NCI-H187 treated with DMSO at 0.1 percent for 48 hours (cell line): ENCODE measurements at places on chromosomes 7 and 10.
A peak's percentile ranks its signal among the peaks of the same experiment; 100 is the strongest.

- no peak for DNase-seq
Observed at GRCh38 chr7:158281441-158281840, 306.2 kb downstream of the PTPRN2 start.

- DNase-seq, result no peak
Observed at GRCh38 chr7:85521108-85521694, 334.3 kb upstream of the SEMA3D start.

DNA sequence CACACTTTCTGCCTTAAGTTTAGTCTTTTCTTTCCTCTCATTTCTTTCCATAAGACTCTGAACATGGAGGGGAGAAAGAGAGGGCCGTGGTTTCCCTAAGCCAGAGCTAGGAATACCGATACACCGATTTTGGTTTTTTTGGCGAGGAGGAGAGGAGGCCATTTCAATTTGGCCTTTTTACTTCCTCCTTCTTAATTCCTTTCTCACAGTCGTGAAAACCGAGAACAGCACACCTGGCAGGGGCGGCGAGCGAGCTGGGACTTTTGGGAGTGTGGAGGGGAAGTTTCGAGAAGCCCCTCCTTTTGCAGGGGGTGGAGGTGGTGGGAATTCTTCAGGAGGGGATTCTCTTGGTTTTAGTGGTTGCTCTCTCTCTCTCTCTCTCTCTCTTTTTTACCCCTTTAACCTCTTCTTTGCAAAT lies 6.2 kb downstream of the GATA3 start:
- DNase-seq, result no peak

DNA sequence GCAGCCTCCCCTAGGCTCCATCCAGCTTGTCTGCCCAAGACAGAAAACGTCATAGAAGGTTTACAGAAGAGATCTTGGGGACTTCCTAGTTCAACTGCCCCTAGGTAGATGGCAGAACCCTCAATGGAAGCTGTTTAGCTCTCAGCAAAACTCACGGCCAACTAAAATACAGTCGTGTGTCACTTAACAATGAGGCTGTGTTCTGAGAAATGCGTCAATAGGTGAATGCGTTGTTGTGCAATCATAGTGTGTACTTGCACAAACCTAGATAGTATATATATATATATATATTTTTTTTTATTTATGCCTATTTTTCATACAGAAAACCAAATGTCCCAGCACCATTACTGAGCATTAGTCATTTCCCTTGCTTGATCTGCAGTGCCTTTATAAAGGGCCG lies 100.4 kb upstream of the SH2B2 start:
- DNase-seq, result no peak

DNA sequence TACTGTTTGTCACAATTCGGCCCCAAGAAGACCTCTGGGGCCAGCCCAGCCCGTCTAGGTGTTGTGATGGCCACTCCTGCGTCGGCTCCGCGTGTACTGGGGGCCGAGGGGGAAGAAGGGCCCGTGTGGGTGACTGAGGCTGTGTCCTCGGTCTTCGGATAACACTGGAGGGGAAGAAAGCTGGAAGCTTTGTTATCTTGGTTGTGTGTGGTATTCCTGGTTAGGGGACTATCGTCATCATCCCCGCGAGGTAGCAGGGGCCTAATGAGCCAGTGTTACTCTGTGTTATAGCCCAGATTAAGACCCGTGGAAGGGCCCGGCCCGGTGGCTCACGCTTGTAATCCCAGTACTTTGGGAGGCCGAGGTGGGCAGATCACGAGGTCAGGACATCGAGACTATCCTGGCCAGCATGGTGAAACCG lies 854 bp downstream of the MTG1 start:
- no peak for DNase-seq

- no peak for DNase-seq
Observed at GRCh38 chr10:95896071-95896850, 11.5 kb upstream of the CC2D2B start.

GRCh38 chr10:88657901-88658300 lies 6.3 kb upstream of the LIPF start:
- no peak for DNase-seq

GRCh38 chr7:32511791-32512190 lies 16.5 kb downstream of the AVL9 start:
- no peak for DNase-seq

GRCh38 chr10:21515361-21516241 lies 9.9 kb downstream of the SKIDA1 start:
- no peak for DNase-seq

GRCh38 chr7:144854839-144855424 lies 19.1 kb upstream of the TPK1 start:
- no peak for DNase-seq

GRCh38 chr7:44382459-44383265 lies 57.3 kb upstream of the CAMK2B start:
- no peak for DNase-seq

GRCh38 chr7:35967366-35968139 lies 166.7 kb downstream of the SEPTIN7 start:
- DNase-seq, result no peak

DNA sequence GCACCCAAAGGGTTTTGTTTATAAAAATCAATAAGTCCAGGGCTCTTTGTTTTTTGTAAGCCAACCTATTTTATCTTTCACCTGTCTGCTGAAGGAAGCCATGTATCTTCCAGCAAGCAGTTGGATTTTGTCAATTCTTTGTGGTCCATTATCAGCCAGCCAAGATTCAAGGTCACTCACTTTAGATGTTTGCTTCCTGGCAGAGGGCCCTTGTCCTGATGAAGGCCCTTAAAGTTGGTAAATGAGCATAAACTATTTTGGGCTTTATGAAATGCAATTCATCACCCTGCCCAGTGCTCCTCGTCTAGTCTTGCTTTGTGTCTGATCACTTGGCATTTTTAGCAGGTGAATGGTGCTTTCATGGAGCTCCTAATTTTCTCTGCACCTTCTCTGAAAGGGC lies 1004.2 kb downstream of the GRID1 start:
- peak; percentile 2 for DNase-seq

DNA sequence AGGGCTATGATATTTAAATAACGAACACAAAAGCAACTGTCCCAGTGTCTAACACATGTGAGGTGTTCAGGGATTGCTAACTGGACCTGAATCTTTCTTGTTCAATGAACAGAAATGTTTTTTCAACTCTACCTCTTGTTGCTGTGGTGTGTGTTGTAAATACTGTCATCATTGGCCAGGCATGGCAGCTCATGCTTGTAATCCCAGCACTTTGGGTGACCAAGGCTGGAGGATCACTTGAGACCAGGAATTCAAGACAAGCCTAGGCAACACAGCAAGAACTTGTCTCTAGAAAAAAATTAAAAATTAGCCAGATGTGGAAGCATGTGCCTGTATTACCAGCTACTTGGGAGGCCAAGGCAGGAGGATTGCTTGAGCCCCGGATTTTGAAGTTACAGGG lies 1250.9 kb downstream of the TYW1 start:
- DNase-seq, result no peak

GRCh38 chr10:99998889-99999288 lies 10.9 kb downstream of the DNMBP start:
- no peak for DNase-seq

GRCh38 chr10:62992145-62992721 lies 140.9 kb upstream of the NRBF2 start:
- DNase-seq, result no peak

DNA sequence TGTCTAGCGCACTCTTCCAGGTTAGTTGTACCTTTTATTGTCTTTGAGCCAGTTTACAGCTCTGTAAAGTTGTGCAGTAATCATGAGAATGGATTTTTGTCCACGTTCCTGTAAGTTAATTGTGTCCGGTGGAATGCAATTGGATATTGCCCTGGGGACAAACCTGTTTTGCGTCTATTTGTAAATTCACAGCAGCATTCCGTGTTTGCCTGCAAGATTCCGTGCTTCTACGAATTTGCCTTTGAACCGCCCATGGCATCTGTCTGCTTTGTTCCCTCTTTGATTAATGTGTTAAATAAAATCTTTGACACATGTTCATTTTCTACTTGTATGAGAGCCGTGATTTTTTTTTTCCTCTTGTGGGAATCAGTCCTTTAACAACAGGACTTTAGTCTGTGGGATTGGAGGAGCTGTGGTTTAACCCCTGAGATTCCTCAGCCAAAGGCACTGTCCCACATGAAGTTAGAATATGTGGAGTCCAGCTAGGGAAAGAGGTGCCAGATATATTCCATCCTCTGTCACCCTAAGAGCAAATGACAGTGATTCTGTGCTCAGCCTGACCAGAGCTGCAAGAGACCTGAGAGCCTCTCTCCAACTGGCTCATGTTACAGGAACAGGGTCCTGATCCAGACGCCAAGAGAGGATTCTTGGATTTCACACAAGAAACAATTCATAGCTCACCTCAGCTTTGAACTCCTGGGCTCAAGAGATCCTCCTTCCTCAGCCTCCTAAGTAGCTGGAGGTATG lies 126.3 kb downstream of the COL26A1 start:
- no peak for DNase-seq

- DNase-seq, result no peak
Observed at GRCh38 chr7:1693991-1694524, 24.0 kb downstream of the ELFN1 start.

DNA sequence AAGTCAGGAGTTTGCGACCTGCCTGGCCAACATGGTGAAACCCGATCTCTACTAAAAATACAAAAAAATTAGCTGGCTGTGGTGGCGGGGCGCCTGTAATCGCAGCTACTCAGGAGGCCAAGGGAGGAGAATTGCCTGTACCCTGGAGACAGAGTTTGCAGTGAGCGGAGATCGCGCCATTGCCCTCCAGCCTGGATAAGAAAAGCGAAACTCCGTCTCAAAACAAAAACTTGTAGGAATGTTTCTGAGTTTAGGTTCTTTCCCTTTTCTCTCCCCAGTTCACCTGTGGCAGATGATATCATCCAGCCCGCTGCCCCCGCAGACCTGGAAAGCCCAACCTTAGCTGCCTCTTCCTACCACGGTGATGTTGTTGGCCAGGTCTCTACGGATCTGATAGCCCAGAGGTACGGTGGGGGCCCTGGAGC lies 138.8 kb upstream of the BTBD16 start:
- no peak for DNase-seq

DNA sequence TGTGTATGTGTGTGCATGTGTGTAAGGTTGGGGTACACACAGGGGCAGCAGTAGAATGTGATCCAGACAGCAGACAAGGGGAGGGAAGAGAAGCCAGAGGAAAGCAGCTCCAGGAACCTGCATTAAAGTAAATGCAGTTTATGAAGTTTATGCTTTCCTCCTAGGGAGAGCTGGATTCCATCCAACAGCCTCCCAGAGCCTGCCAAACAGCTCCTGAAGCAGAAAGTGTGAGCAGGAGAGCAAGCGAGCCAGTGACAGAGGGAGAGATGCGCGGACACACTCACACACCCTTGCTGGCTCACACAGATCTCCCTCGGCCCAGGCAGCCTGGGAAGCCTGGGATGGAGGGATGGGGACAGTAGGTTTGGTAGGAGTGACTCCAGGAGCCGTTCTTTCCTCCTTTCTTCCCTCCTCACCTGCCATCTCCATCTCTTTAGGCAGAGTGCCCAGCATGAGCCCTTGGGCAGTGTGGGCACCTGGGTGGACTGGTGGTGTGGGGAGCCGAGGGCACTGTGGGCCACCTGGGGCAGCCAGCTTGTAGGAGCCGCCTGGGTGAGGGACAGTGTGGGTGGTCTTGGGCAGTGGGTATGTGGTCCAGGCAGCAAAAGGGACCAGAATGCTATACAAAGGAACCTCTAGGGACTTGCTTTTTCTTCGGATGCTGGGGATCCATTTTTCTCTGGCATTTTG lies 46.1 kb downstream of the PAX2 start:
- no peak for DNase-seq

DNA sequence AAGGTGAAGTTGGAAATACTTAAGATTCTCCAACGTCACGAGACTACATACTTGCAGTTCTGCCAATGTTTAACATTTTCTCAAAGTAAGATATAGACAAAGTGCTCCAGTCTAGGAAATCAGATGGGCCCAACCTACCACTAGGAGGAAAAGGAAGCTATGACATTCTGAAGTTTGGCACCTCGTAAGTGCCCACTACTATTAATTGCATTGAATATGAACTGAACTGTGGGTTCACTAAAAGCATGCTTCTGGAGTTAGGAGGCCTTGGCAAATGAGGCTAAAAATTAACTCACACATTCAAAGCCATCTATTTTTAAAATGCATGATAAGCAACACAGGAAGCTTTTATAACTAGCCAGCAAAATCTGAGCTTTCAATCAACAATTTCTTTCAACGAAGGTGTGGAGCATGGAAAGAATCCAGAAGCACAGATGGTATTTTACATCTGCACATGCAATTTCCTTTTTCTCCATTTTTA lies 149.7 kb downstream of the LRRTM3 start:
- no peak for DNase-seq

- DNase-seq, result no peak
Observed at GRCh38 chr7:77528368-77528767, 8.7 kb upstream of the PTPN12 start.

GRCh38 chr10:91607646-91608403 lies 25.0 kb downstream of the PPP1R3C start:
- no peak for DNase-seq

GRCh38 chr10:77837248-77837924 lies 89.2 kb downstream of the DLG5 start:
- peak; percentile 15 for DNase-seq

DNA sequence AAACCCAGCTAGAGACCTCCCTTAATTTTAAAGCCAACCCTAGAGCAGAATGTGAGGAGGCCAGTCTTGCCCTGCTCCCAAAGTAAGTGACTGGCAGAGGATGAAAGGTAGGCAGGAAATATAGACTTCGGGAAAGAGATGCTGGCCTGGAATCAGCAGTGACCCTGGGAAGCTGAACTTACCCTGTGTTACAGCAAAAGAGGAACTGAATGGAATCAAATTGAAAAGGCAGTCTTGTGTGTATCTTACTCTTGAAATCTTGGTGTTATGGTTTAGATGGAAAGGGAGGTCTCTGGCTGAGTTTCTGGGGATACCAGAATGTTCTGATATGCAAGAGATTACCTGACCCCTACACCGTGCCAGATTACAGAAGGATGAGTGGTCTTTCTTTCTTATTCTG lies 7.9 kb upstream of the CFAP43 start:
- no peak for DNase-seq

DNA sequence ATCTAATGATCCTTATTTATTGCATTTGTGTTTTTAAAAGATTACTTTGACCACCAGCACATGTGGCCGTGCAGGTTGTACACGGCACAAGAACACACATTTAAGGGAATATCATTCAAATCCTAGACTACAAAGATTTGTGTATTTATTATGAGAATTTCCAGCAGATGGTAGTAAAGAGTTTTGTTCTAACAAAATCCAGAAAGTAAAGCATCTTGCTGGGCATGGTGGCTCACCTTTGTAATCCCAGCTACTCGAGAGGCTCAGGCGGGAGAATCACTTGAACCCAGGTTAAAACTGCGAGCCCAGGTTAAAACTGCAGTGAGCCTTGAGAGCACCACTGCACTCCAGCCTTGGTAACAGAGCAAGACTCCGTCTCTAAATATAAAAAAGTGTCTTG lies 31.5 kb downstream of the MACROH2A2 start:
- no peak for DNase-seq

DNA sequence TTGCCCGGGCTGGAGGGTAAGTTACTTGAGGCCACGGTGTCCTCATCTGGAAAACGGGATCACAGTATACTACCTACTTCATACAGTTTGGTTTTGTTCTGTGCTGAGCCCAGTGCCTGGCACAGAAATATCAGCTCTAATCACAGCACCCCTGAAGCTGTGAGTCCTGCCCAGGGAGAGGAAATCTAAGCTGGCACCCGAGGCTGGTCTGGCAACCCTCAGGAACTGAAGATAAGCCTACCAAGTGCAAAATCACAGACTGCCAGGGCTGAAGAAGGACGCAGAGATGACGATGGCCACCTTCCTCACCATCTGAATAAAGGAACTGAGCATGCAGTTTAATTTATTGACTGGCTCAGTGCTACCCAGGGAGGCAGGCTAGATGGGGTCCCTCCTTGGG lies 7.7 kb upstream of the TMEM120A start:
- DNase-seq, result no peak

GRCh38 chr7:82258181-82258580 lies 185.4 kb downstream of the CACNA2D1 start:
- no peak for DNase-seq
